ENCODE measurements at places on chromosomes 5 and 9.

GRCh38 chr9:7554699-7555098, 244.9 kb downstream of the DMAC1 start:
- H3K36me3 ChIP-seq, result no peaks in the 10 kb centered on the region
- no peaks in the 10 kb centered on the region for H3K4me1 ChIP-seq
- no peak overlapping the region for H3K4me3 ChIP-seq
- no peak for DNase-seq
- H3K27ac ChIP-seq, result no peak overlapping the region

DNA sequence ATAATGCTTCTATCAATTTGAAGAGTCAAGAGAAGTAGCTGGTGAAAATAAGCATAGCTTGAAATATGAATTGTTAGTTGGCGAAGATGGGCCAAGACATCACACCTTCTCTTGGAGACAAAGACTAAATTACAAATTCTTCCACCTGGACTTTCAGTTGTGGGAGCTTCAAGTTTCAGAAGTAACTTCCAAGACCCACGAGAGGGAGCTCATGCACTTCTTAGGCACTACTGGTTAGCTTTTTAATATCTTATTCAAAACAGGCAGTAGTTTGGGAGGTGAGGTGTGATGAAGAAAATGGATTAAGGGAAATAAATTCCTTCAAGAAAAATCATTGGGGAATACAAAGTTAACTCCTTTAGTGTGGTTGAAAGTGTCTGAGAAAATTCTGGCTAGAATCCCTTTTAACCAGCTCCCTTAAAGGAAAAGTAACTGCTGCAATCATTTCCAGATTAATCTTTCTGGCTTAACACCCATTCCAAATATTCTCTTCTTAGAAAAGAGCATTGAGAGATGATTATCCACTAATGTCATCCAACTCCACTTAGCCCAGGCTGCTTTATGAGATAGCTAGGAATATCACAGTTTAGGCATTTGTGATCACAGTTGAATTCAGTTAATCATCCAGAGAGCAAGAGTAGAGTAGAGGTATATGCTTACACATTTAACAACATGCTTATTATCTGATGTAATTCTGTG, 139.5 kb upstream of the DMRTA1 start:
- H3K36me3 ChIP-seq, result no peaks in the 10 kb centered on the region
- no peaks in the 10 kb centered on the region for H3K27me3 ChIP-seq
- H3K4me1 ChIP-seq, result no peaks in the 10 kb centered on the region
- peak; percentile 22 for DNase-seq

DNA sequence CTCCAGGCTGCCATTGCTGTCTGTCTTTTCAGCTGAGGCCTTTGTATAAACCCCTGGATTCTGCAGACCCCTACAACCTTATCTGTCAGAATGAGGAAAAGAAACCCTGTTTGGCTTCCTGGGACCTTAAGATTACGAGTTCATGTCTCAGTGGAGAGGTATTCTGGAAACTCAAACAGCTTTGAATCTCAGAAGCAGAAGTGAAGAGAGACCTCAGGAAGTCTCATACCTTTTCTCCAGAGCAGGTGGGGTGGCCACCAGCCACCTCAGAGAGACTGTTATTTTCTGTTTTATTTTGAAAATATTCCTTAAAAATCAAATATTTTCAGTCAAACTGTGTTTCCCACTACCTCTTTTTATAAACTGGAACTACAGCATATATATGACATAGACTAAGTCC, 457.5 kb downstream of the TMEM232 start:
- H3K27me3 ChIP-seq, result no peaks in the 10 kb centered on the region
- no peak for DNase-seq
- no peak overlapping the region for H3K27ac ChIP-seq
- no peak overlapping the region for H3K4me3 ChIP-seq

GRCh38 chr9:34552606-34552981, 29.8 kb upstream of the ENHO start:
- DNase-seq, result no peak
- H3K4me1 ChIP-seq, result no peaks in the 10 kb centered on the region
- H3K27me3 ChIP-seq, result peaks cover 13% of the 10 kb centered on the region
- no peak overlapping the region for H3K27ac ChIP-seq
- no peak overlapping the region for H3K4me3 ChIP-seq

DNA sequence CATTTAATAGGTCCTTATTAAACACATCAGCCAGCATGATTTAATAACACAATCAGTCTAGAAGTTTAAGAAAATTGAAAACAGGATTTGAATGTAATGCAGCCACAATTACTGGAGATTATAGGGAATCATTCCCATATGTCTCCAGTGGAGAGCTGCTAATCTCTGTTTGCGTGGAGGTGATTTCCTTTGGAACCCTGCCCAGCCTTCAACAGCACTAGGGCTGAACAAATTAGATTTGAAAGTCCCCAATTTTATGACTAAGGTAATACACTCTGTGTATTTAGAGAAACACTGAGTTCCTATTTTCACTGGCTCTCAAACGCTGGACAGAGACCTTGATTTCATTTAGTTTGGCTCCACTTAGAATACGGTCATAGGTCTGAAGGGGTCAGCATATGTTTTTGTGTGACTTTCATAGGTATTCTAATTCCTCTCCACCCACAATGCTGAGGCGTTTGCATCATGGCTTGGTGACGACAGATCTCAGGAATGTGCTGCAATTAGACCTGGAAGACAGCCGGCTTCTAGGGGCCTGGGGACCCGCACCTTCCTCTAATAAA, 508.3 kb downstream of the EBF1 start:
- H3K27ac ChIP-seq, result no peak overlapping the region
- DNase-seq, result no peak
- H3K36me3 ChIP-seq, result no peaks in the 10 kb centered on the region
- H3K4me1 ChIP-seq, result no peaks in the 10 kb centered on the region
- no peak overlapping the region for H3K4me3 ChIP-seq
- H3K27me3 ChIP-seq, result no peaks in the 10 kb centered on the region

DNA sequence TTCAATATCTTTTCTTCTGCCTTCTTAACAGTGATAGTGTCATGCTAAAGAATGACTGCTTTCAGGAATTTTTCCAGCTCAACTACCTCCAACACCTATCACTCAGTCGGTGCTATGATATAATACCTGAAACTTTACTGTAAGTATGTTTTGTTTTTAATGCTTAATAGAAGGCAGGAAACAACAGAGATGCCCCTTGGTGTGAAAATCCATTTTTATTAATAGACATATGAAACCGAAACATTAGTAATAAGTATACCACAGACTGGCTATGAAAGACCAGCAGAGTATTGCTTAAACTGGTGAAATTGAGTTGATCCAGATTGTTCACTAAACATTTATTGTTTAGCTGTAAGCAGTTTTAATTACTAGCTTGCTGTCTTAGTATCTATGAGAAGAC, 25.2 kb downstream of the SKP2 start:
- H3K4me3 ChIP-seq, result no peak overlapping the region
- H3K4me1 ChIP-seq, result no peaks in the 10 kb centered on the region
- no peak overlapping the region for H3K27ac ChIP-seq
- no peak for DNase-seq

DNA sequence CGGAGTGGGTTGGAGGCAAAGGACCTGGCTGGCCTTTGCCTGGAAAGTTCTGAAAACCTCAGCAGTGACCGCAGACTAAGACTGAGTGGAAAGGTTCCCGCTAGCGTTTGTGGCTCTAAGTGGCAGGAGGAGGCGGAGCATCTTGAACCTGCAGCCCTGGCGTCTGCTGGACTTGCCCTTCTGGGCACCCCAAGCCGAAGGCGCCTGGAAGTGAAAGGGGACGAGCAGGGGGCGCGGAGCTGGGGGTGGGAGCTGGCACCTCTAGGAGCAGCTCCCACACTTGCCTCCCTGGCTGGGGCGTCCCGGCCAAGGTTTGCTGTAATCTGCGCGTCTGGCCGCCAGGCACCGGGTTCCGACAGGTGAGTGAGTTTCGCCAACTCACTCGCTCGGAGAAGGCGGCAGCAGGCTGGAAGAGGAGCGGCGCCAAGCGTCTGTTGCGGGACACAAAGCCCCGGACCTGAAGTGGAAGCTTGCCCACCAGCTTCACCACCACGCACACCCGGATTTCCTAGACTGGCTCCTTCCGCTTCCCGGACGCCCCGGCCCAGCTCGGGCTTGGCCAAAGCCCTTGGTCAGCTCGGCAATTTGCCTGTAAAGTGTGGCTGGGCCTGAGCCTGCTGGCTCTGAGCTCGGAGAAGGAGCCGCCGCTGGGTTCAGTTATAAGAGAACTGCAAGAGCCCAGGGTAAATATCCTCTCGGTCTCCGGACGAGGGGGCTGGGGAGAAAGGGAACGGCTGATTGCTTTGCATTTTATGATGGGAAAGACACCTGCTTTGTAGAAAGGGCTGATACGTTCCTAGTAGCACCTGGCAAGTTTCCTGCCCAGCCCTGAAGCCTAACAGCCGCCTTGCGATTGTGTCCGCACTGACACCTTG, at the start of gene GNA14:
Gene GNA14, minus strand, starts transcription at position 89 of the 875 bp plus-strand sequence. CDS start 529 bp downstream, outside the sequence.
- H3K27ac ChIP-seq, result no peak within 1 kb of the TSS
- H3K27me3 ChIP-seq, result peaks cover 59% of the 10 kb centered on the region
- H3K4me3 ChIP-seq, result peak within 1 kb of the TSS; percentile 58
- peak; percentile 30 for DNase-seq

DNA sequence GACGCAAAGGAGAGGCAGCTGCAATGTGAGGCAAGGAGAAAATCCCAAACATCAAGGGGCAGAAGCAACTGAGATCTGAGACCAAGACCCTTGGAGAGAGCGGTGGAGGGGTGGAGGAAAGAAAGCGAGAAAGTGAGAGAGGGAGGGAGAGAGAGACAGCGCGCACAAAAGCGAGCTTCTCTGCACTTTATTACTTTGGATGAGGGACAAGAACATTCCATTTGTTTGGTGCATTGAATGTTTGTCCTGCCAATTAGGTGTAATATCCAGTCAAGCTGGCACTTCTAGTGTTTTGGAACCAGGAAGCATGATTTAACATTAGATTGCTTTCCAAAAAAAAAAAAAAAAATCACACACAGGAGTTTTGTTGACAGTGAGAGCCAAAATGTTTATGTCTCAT, 1.4 kb downstream of the CAST start:
- peaks cover 13% of the 10 kb centered on the region for H3K27me3 ChIP-seq
- no peak for DNase-seq

GRCh38 chr9:109477258-109478050, 20.7 kb downstream of the PTPN3 start:
- no peak overlapping the region for H3K4me3 ChIP-seq
- no peak for DNase-seq
- no peak overlapping the region for H3K27ac ChIP-seq
- no peaks in the 10 kb centered on the region for H3K36me3 ChIP-seq
- H3K4me1 ChIP-seq, result no peaks in the 10 kb centered on the region
- peaks cover 18% of the 10 kb centered on the region for H3K27me3 ChIP-seq

- peaks cover 28% of the 10 kb centered on the region for H3K4me1 ChIP-seq
- no peaks in the 10 kb centered on the region for H3K27me3 ChIP-seq
- peaks cover 15% of the 10 kb centered on the region for H3K36me3 ChIP-seq
- no peak for DNase-seq
- H3K27ac ChIP-seq, result peak overlapping the region; percentile 78
Measured at GRCh38 chr9:132372177-132373095, 17.6 kb upstream of the SETX start.

- H3K27me3 ChIP-seq, result peaks cover 3% of the 10 kb centered on the region
- no peak for DNase-seq
- H3K36me3 ChIP-seq, result no peaks in the 10 kb centered on the region
- no peaks in the 10 kb centered on the region for H3K4me1 ChIP-seq
Measured at GRCh38 chr5:127203818-127204217, 86.8 kb upstream of the MEGF10 start.

GRCh38 chr5:3020426-3020825, 268.9 kb upstream of the IRX2 start:
- no peaks in the 10 kb centered on the region for H3K27me3 ChIP-seq
- no peaks in the 10 kb centered on the region for H3K36me3 ChIP-seq
- no peak overlapping the region for H3K27ac ChIP-seq
- no peak overlapping the region for H3K4me3 ChIP-seq

DNA sequence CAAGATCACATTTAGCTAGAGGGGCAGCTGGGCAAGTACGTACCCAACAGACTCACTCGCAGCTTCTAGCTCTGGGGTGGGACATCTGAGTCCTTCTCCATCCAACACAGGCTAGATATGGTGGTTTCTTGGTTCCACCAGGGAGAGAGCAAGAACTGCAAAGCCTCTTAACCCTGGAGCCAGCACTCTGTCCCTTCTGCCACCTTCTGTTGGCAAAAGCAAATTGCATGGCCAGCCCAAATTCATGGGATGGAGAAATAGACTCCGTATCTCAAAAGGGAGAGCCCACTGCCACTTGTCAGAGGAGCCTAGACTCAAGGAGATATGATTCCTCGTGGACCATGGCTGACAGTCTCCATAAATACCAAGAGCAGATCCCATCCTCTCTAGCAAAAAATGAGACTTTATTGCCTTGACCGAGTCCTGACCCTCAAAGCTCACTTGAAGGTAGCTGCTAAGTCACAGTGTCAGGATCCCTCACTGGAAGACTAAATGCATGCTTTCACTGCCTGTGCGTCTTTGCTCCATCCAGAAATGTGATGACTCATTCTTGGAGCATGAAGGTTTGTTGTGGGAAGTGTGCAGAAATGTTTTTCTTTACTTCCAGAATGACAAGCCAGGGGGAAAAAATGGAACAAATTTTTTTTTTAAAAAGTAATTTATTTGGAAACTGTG, 28.8 kb upstream of the ROR2 start:
- H3K36me3 ChIP-seq, result no peaks in the 10 kb centered on the region
- no peak for DNase-seq
- H3K27ac ChIP-seq, result no peak overlapping the region
- H3K4me3 ChIP-seq, result no peak overlapping the region
- no peaks in the 10 kb centered on the region for H3K4me1 ChIP-seq

DNA sequence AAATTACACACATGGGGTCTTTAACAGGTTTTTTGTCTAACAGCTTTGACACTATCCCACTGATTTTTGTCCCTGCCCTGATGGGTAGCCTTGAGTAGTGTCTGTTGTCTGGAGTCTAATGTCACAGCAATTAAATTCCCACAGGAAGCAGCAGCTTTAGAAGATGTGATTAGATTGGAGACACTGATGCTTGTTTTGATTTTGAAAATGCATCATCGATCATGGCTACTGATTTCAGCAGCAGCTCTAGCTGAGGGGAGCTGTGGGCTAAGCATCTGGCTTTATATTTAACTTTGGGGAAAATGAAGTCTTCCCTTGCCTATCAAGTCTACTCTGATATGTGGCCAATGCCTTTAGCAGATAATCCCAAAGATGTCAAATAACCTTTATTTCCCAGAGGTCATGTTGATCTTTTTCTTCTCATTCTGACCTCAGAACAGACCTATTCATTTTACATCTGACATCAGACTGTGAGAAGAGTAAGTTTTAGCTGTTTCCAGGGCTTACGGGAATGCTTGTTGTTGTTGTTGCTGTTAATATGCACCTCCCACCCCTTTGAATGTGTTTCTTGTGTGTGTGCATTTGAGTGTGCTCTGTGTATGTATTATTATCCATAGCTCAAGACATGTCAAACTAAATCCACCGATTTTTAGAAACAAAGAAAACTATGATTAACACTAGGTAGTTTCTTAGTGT, 704.9 kb upstream of the NUDT12 start:
- H3K27ac ChIP-seq, result no peak overlapping the region
- no peaks in the 10 kb centered on the region for H3K4me1 ChIP-seq
- no peaks in the 10 kb centered on the region for H3K27me3 ChIP-seq
- no peaks in the 10 kb centered on the region for H3K36me3 ChIP-seq
- H3K4me3 ChIP-seq, result no peak overlapping the region

All from activated naive CD4-positive, alpha-beta T cell treated with anti-CD3 and anti-CD28 coated beads, Interleukin-2, amount 10 ng/mL, durations not matched to agents 7 days and 5 days (primary cell).